ENCODE measurements at places on chromosomes 5 and 9. TPM values are rescaled to one million over a fixed set of nuclear protein-coding genes. Genes with fewer than 3 reads are reported as not detected.

The UBE2QL1 gene
- total RNA-seq: 0.61 TPM

The SPATA31C1 gene
- not detected for total RNA-seq

The BTNL9 gene
- 6.6 TPM for total RNA-seq

- DNase-seq: no peak
Measured at GRCh38 chr9:105928416-105928815, 234.1 kb downstream of the TMEM38B start.

GRCh38 chr5:42718591-42718990 is 38.0 kb upstream of the CCDC152 start:
- DNase-seq: no peak

The IFNA13 gene
- total RNA-seq: not detected

DNA sequence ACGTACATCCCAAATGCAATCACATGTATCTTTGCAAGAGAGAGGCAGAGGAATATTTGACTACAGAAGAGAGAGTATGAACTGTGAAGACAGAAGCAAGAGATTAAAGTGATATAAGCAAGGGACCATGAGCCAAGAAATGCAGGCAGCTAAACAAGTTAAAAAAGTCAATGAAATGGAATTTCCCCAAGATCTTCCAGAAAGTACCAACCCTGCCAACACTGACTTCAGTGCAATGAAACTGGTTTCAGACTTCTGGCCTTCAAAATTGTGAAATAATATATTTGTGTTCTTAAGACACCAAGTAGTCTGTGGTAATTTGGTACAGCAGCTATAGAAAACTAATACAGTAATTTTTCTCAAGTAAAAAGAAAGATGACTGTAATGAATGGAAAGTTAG is 20.9 kb downstream of the FOXI1 start:
- DNase-seq: no peak

Data from pancreas (tissue), 10 donors.